ENCODE measurements at places on chromosomes 7 and 10. TPM values are rescaled to one million over a fixed set of nuclear protein-coding genes. Genes with fewer than 3 reads are reported as not detected.

Gene FAM25C
- total RNA-seq = 3.0 TPM

Gene ZP3
- total RNA-seq = 19.7 TPM

Gene BMPR1A
- 22.0 TPM for total RNA-seq

Gene TLL2
- total RNA-seq = 0.07 TPM

Gene CH25H
- 0.64 TPM for total RNA-seq

Gene DOCK1
- 23.2 TPM for total RNA-seq

Gene ATOH7
- 0.08 TPM for total RNA-seq

Gene MBLAC1
- 3.0 TPM for total RNA-seq

Gene WDFY4
- total RNA-seq = 0.07 TPM

Gene PRPS1L1
- not detected for total RNA-seq

Gene CUBN
- 0.06 TPM for total RNA-seq

Gene BTRC
- 9.0 TPM for total RNA-seq

Gene GPNMB
- 3.1 TPM for total RNA-seq

Gene SPAG6
- total RNA-seq = not detected

Gene OR2A5
- total RNA-seq = not detected

Gene RPEL1
- total RNA-seq = 0.07 TPM

Gene ASB13
- total RNA-seq = 25.9 TPM

Gene SMKR1
- 8.4 TPM for total RNA-seq

Gene C7orf33
- total RNA-seq = not detected

Gene CCDC3
- 1.4 TPM for total RNA-seq

Gene ASZ1
- total RNA-seq = not detected

Gene LRGUK
- 0.37 TPM for total RNA-seq

Gene GNB2
- 270 TPM for total RNA-seq

Data from A549 treated with AZD2906 at 1 μM for 4 hours (cell line).